CMK (cell line): ENCODE measurements at places on chromosomes 13 and 19.

DNA sequence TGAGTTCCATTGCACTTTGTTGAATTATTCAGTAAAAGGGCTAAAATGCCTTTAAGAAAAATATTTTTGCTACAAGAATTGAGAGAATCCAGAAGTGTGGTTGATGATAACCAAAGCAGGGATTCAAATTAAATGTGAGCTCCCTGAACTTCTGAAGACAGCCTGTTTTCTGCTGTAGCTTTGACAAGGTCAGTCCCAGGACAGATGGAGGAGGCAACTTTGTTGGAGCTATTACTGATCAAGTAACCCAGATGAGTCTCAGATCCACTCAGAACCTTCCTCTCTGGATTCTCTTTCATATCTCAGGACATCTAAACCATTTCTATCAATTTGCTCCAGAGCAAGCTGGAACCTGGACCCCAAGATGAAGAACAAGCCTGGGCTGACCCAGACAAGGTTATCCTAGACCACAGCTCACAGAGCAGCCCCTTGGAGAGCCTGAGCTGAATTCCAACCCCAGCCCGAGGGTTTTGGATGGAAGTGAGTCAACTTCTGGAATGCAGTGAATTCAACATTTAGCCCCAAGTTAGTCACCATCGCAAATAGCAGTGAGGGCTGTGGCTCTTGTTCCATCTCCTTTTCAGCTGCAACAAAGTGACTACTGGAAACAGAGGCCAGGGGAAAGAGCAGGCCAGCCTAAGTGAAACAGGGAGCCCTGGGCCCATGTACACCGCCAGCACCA, 137.8 kb upstream of the TSC22D1 start:
- no peak for DNase-seq

- no peak for DNase-seq
Measured at GRCh38 chr19:52941941-52942385, 18.7 kb upstream of the ZNF888 start.

GRCh38 chr13:30354493-30355383, 47.4 kb upstream of the KATNAL1 start:
- no peak for DNase-seq

DNA sequence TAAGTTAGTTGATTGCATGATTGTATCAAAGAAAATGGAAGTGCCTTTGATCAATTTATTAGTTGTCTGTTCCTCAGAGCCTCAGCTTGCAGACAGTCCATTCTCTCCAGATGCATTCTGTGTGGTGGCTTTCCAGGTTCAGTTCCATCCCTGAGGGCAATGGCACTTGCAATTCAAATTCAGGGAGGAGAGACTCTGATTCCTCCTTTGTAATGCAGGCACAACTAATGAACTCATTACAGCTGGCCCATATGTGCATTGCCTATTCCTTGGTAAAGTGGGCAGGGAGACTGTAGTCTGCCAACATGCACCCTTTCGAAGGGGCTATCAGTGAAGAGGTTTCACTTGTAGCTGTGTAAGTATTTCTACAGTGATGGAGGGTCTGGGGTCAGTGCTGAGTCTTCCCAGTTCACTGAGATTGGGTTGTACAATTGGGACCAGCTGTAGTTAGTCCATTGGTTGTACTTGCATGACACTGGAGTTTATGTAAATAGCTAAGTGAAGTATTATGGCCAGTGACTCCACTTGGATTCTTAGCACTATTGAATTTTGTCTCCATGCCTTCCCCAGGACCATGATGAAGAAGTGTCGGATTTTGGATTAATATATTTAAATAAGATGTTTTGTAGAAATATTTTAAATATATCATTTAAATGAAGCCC, 401.7 kb downstream of the GPC6 start:
- DNase-seq, result no peak

- no peak for DNase-seq
Measured at GRCh38 chr13:102729560-102730270, 34.9 kb upstream of the METTL21C start.

- DNase-seq, result no peak
Measured at GRCh38 chr19:5882421-5882968, 12.2 kb upstream of the FUT5 start.

DNA sequence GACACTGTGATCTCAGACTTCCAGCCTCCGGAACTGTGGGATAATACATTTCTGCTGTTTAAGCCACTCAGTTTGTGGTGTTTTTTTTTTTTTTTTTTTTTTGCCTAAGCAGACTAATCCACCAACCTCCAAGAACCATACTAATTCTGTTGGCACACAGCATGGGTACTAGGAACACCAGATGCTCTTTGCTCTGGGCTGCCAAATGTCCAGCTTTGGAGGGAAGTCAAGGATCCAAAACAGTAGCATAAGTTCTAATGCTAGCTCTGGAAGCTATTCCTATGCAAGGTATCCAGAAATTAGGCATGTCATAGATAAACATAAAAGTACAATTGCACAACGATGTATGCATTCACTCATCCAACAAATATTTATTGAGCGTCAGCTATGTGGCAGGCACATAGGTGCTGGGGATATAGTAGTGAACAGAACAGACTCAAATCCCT, 64.5 kb upstream of the WDFY2 start:
- no peak for DNase-seq

- no peak for DNase-seq
Measured at GRCh38 chr19:10422846-10423245, 2.5 kb downstream of the PDE4A start.

DNA sequence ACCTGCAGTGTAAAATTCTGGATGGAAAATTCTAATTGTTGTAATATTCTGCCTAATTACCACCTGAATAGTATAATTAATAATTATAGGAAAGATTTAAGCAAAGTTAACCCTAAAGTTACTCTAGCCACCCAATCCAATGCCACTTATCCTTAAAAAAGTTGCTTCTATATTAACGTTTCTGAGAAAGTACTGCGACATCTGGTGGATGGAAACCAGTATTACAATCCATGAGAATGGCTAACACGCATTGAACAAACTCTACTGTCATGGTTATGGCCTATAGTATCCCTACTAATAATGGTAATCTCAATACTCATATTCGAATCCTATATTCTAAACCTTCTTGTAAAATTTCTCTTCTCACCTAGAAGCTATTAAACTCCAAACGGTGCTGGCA, 1551.8 kb downstream of the SLITRK1 start:
- DNase-seq, result peak; percentile 18

DNA sequence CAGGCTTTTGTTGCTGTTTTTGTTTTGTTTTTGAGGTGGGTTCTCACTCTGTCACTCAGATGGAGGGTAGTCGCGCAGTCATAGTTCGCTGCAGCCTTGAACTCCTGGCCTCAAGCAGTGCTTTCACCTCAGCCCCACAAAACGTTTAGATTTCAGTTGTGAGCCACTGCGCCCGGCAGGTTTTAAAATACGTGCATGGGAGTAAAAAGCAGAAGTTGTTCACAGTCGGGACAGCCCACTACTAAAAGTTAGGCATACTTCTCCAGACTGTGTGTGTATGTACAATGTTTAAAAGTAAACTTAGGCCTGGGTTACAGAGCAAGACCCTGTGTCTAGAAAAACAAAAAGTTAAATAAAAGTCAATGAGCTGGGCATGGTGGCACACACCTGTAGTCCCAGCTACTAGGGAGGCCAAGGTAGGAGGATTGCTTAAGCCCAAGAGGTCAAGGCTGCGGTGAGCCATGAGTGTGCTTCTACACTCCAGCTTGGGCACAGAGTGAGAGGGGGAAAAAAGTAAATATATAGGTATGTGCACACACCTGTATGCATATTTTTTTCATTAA, 6.1 kb downstream of the SAFB start:
- no peak for DNase-seq

DNA sequence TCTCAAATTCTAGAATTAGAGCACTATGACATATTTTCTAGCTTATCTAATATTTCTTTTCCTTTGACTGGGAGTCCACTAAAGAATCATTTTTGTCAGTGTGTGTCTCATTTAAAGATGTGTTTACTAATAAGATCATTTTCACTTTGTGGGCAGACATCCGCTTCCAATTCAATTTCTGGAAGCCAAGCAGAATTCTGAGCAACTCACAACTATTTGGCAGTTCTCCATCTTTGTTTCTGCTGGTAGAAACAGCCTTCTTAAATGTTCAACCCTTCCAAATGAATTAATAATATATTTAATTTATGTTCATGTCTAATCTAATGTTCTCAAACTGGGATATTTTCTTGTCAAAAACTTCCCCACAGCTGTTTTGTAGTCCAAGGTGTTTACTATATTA, 411.8 kb downstream of the KCTD12 start:
- no peak for DNase-seq
